SHP77 treated with DMSO at 0.1 percent for 48 hours (cell line): ENCODE measurements at places on chromosomes 13 and 19.
A peak's percentile ranks its signal among the peaks of the same experiment; 100 is the strongest.

- DNase-seq = peak; percentile 98
Observed at GRCh38 chr19:18590273-18591272, 2.0 kb downstream of the REX1BD start.

DNA sequence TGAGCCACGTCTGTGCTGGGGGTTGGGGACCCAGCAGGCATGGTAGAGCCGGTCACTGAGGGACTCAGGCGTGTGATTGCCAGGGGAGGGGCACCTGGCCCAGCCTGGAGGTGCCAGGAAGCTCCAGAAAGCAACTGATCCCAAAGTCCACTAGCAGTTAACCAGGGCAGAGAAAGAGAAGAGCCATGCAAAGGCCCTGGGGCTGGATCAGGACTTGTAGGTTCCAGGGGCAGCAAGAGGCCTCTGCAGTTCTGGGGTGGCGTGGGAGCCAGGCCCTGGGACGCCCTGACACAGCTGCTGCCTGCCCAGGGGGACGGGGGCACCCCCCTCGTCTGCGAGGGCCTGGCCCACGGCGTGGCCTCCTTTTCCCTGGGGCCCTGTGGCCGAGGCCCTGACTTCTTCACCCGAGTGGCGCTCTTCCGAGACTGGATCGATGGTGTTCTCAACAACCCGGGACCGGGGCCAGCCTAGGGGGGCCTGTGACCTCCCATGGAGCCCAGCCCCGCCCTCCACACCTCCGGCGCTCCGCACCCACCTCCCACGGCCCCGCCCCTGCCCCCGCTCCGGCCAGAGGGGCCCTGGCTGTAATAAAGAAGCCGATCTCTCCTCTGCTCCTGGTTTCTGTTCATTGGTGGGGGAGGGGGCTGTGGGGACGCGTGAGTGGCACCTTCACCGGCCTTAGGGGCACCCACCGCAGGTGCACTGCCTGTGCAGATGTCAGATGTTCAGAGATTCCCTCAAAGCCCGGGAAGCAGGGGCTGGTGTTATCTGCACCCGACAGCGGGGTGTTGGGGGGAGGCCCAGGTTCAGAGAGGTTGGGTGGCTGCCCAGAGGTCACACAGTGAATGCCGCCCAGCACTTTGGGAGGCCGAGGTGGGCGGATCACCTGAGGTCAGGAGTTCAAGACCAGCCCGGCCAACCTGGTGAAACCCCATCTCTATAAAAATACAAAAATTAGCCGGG is 4.1 kb downstream of the AZU1 start:
- no peak for DNase-seq

DNA sequence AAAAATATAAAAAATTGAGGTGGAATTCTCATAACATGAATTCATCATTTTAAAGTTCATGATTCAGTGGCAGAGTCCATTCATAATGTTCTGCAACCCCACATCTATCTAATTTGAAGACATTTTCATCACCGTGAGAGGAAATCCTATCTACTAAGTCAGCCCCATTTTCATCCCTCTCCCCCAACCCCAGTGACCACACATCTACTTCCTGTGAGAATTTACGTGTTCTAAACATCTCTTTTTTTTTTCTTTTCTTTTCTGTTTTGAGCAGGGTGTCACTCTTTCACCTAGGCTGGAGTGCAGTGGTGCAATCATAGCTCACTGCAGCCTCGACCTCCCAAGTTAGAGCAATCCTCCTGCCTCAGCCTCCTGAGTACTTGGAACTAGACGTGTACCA is 17.5 kb downstream of the ATCAY start:
- DNase-seq = no peak

- no peak for DNase-seq
Observed at GRCh38 chr19:5642204-5642603, 19.3 kb downstream of the SAFB start.

GRCh38 chr19:5973376-5973775 is 4.6 kb downstream of the RANBP3 start:
- DNase-seq = no peak

GRCh38 chr13:48040896-48041295 is 3.4 kb downstream of the NUDT15 start:
- no peak for DNase-seq

DNA sequence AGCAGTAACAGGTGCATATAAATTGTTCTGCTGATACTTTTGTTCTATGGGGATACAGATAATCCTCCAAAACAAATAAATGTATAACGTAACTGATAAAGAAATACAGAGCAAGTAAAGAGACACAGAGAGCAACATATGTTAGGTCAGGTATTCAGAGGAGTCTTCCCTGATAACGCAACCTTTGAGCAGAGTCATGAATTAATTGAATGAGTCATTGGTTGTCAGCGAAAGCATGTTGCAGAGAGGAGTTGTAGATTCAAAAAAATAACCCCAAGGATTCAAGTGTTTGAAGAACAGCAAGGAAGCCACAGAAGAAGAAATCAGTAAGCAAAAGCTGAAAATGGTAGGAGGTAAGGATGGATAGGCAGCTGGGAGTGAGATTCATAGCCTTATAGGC is 245.2 kb downstream of the TBC1D4 start:
- DNase-seq = no peak

- peak; percentile 57 for DNase-seq
Observed at GRCh38 chr19:47013041-47013517, 6.6 kb upstream of the NPAS1 start.

GRCh38 chr19:33197591-33198000 is 3.5 kb downstream of the LRP3 start:
- no peak for DNase-seq

DNA sequence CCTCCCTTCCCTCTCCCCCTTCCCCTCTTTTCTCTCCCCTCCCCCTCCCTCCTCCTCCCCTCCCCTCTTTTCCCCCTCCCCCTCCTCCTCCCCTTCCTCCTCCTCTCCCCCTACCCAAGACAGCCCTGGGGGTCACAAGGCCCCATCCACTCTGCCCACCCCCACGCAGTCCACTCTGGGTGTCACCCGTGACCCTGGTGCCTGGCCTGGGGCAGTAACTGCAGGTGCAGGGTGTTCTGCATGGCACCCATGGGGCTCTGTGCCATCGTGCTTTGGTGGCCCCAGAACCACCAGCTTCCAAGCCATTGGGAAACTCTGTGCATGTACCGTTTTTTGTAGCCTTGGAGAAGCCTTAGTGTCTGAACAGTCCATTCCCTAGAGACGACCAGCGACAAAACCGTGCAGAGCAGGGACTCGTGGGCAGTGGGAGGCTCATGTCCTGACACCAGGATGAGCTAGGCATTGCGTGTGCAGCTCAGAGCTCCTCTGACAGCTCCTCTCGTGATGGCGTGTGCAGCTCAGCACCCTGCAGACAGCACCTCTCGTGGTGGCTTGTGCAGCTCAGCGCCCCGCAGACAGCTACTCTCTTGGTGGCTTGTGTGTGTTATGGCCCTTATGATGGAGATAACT is 43.7 kb upstream of the F7 start:
- no peak for DNase-seq

DNA sequence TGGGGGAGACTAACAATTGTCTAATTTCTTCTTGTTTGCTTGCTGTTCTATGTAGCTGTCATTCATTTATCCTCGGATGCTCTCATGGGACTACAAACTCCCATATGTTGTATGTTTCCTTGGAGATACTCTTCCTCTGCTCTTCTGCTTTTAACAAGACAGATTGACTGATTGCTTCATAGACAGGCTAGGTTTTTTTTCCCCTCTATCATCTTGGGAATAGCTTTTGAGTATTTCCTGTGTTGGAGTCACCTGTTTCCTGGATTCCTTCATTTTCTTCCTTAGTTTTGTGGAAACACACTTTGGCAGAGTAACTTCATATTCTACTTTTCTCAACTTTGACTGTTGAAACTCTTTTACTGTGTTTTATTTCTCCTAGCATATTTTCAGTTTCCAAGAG is 27.6 kb downstream of the EDNRB start:
- DNase-seq = no peak

GRCh38 chr19:43820098-43820883 is 6.8 kb upstream of the ZNF283 start:
- no peak for DNase-seq

DNA sequence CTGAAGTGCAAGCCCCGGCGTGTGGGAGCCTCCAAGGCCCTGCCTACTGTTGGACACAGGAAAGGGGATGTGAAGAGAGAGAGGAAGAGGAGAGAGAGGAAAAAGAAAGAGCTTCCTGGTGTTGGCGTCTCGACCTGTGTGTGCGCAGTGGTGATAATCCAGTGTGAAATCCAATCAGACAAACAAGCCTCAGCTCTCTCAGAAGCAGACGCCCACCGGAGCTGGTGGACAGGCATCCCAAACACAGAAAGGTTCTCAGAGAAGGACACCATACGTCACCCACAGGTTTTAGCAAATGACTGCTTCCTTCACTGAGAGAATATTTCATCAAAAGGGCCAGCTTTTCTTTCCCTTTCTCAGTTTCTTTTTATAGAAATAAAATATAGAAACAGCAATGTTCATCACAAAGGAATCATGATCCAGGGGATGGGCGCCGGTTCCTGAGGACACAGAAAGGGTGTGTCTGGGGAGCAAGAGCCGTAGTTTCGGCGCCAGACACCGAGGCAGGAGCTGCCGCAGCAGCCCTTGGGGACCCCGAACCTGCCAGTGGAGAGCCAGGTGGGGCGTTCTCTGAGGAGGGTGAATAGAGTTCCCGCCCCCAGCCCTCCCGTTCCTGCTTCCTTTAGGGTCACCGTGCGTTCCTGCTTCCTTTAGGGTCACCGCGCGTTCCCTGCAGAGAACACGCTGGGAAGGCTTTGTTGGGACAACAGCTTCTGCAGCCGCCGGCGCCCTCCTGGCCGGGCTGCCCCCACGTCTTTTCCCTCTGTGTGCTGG is 145.8 kb upstream of the SOX1 start:
- DNase-seq = no peak

- DNase-seq = no peak
Observed at GRCh38 chr19:42455621-42456081, 12.9 kb upstream of the CXCL17 start.

GRCh38 chr13:93224535-93224934 is 2.1 kb upstream of the GPC6 start:
- no peak for DNase-seq

DNA sequence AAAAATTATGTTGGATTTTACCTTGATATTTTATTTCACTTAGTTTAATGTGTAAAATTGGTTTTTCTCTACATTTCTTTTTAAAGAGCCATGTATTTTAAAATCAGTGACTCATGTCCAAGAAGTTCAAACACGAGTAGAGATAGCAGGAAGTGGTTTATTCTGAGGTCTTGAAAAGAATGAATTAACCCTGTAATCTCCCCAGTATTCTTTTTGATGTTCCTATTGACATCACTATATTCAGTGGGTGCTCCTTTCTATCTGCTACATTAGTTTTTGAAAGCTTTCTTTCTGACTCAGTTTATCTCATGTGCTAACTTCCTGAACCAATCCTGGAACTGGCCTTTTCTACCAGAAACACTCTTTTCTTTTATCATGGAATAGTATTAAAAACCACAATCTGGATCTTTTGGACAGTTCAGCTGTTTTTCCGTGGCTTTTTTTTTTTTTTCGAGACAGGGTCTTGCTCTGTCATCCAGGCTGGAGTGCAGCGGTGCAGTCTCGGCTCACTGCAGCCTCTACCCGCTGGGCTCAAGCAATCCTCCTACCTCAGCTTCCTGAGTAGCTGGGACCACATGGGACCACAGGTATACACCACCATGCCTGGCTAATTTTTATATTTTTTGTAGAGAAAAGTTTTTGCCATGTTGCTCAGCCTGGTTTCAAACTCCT is 114.9 kb downstream of the PCCA start:
- DNase-seq = no peak

- no peak for DNase-seq
Observed at GRCh38 chr13:110448230-110448629, 113.3 kb downstream of the RAB20 start.

- no peak for DNase-seq
Observed at GRCh38 chr19:28530406-28531035, 682.4 kb downstream of the UQCRFS1 start.

- no peak for DNase-seq
Observed at GRCh38 chr13:69946511-69946910, 161.1 kb upstream of the ATXN8OS start.

GRCh38 chr13:52749419-52749818 is 9.8 kb upstream of the CNMD start:
- DNase-seq = peak; percentile 51
